ENCODE measurements at places on chromosomes 6 and 20.

DNA sequence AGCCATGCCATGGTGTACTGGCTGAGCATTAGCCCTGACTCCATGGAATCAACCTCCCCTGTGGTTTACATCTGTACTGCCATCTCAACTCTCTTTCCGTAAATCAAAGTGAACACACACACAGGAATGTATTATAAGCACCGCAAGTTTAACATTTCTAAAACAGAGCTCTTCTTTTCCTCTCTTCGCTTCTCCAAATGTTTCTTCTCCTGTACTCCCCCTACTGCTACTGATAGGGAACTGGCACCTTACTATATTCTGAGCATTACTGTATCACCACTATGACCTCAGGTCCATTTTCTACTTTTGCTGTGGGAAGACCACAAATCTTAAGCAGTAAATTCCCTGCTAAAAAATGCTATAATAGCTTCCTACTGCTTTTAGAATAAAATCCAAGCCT, 101.2 kb downstream of the NUS1 start:
- DNase-seq = no peak

DNA sequence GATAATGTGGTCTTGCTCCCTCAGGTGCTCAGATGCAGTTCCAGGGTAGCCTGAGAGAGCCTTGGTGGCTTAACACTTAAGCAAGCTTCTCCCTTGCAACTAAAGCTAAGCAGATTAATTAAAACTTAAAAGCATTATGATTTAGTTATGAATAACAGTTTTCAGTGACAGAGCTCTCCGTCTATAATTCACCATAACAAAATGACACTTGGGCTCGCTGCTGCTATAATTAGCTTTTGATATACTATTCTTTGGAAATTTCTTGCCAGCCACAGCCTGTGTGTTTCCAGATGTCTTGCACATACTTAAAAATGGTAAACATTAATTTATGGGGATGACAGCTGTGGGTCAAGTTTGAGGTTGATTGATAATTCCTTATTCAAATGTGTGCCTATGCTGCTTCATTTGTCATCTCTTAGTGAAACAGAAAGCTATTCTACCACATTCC, 380.5 kb downstream of the TFAP2B start:
- no peak for DNase-seq

- DNase-seq = no peak
Observed at GRCh38 chr6:6915813-6916547, 191.8 kb upstream of the RREB1 start.

GRCh38 chr6:96716221-96716620, 121.1 kb downstream of the GPR63 start:
- no peak for DNase-seq

DNA sequence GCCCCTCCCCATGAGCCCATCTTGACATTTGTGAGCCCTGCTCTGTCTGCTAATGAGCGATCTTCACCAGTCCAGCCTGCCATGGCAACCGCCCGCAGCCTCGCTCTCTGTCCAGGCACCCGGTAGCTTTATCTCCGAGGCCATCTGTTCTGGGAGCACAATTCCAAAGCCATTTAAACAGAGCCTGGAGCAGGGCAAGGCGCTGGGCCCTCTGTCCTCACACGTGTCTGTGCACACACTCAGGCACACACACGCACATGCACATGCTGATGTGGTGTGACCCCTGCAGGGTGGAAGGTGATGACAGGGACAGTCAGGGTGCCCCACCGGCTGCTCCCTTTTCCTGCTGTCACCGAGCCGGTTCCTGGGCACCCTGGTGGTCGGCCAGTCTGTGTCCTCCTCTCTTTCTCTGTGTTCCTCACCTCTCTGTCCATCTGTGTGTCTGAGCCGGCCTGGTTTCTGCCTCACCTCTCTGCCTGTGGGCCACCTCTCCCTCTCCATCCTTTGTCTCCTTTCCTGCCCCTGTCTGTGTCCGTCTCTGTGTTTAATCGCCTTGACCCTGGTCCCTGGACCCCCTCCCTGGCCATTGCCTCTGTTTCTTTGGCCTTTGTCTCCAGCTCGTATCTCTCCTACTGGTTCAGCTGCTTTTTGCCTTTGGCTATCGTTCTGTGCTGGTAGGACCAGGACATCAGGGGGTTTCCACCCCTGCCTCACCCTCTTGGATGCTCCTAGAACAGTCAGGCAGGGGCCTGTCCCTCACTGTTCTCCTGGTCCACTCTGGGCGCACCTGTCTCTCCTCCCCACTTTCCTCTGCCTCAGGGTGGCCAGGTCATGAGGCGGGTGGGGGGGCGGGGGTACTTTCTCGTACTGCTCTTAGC, 8.8 kb upstream of the MYT1 start:
- no peak for DNase-seq

DNA sequence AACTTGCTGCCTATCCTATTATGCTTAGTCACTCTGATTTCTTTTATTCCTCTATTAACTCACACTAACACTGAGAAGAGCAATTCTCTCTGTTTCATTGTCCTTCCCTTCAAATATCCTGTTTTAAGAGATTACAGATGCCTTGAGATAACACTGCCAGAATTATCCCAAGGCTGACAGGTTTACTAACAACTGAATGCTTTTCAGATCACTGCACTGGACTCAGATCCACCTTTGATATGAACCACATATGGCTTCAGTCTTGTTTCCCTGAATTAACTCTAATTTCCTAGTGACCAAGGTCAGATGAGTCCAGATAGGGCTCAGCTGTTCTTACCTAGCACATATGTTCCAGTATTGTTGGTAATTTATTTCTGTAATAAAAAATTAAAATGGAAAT, 633.1 kb downstream of the GRIK2 start:
- no peak for DNase-seq

GRCh38 chr6:16625291-16626265, 135.7 kb downstream of the ATXN1 start:
- DNase-seq = no peak

GRCh38 chr6:29005183-29005885, at the start of gene ZNF311:
Gene ZNF311, minus strand, starts transcription at chr6:29005315. Its CDS starts 1,361 bp downstream, at chr6:29003954.
- DNase-seq = no peak

DNA sequence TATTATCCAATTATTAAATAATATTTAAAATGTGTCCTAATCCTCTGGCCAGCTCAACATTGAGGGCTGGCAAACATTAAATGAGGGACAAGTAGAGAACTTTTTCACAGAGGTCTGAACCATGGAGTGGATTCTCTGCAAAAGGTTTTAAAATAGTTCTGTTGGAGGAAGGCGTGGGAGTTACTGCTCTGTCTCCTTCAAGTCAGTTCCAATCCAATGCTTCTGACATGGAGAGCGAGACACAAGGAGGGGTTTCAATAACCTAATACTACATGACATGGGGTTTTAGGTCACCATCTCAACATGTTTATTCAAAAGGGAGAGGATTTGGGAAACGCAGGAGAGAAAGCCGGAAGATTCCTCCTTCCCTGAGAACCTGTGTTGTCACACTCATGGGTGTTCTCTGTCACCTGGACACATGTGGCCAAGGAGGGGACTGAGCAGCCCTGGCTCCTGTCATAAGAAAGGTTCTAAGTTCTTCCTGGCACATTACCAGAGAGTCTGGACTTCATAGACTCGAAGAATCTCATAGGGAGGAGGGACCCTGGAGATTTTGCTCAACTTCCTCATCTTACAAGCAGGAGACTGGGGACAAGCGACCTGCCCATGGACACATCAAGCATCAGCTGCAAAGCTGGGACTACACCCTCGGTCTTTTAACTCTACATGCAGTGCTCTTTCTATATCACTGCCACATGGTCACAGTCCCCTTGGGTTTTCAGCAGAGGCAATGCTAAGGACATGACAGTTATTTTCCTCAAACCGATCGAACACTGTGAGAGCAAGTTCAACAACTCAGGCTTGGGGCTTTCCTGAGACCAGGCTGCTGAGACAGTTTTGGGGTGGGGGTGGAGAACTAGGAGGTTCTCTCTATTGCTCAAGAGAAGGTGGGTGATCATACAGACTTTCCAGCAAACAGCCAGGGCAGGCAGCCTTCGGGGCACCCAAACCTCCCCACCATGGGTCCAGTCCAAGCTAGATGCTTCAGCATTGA, 38.6 kb downstream of the PRDM1 start:
- DNase-seq = no peak
